Right renal cortex interstitium (tissue), 3 donors: ENCODE measurements at places on chromosomes 4 and X. TPM values are rescaled to one million over a fixed set of nuclear protein-coding genes. Genes with fewer than 3 reads are reported as not detected.

Gene TSPAN7
- 72.4 TPM for polyA plus RNA-seq

- DNase-seq: no peak
These were observed 872 bp upstream of the S100P start for GRCh38 chr4:6692806-6693205.

Gene SSX4B
- polyA plus RNA-seq: not detected

Gene BEX5
- 13.5 TPM for polyA plus RNA-seq

Gene PRDM8
- 1.3 TPM for polyA plus RNA-seq

Gene SUPT20HL2
- polyA plus RNA-seq: 0.11 TPM
